Liver (tissue), 10 donors: ENCODE measurements at places on chromosomes 2 and 18. TPM values are rescaled to one million over a fixed set of nuclear protein-coding genes. Genes with fewer than 3 reads are reported as not detected.
A peak's percentile ranks its signal among the peaks of the same experiment; 100 is the strongest.

- no peaks in the 10 kb centered on the region for H3K27me3 ChIP-seq
- DNase-seq = peak; percentile 91
- H3K4me1 ChIP-seq = peaks cover 28% of the 10 kb centered on the region
- H3K27ac ChIP-seq = peak within 1 kb of the TSS; percentile 85
Observed at GRCh38 chr18:59139615-59140301, at the start of gene SEC11C. Gene SEC11C (plus strand): TSS chr18:59139884. CDS start chr18:59139949, 65 bp downstream.

RNASEH1 gene
- 10.2 TPM for total RNA-seq

STPG4 gene
- total RNA-seq = 0.25 TPM

GRCh38 chr2:210660-211059 lies 53.2 kb downstream of the SH3YL1 start:
- no peaks in the 10 kb centered on the region for H3K27me3 ChIP-seq
- no peak overlapping the region for H3K27ac ChIP-seq
- no peak for DNase-seq
- no peak overlapping the region for H3K4me3 ChIP-seq
- no peaks in the 10 kb centered on the region for H3K4me1 ChIP-seq

GRCh38 chr2:12732651-12733050 lies 15.9 kb downstream of the TRIB2 start:
- H3K27ac ChIP-seq = peak overlapping the region; percentile 15
- H3K4me3 ChIP-seq = no peak overlapping the region
- peaks cover 19% of the 10 kb centered on the region for H3K4me1 ChIP-seq
- no peaks in the 10 kb centered on the region for H3K27me3 ChIP-seq
- no peaks in the 10 kb centered on the region for H3K36me3 ChIP-seq
- DNase-seq = no peak

DNA sequence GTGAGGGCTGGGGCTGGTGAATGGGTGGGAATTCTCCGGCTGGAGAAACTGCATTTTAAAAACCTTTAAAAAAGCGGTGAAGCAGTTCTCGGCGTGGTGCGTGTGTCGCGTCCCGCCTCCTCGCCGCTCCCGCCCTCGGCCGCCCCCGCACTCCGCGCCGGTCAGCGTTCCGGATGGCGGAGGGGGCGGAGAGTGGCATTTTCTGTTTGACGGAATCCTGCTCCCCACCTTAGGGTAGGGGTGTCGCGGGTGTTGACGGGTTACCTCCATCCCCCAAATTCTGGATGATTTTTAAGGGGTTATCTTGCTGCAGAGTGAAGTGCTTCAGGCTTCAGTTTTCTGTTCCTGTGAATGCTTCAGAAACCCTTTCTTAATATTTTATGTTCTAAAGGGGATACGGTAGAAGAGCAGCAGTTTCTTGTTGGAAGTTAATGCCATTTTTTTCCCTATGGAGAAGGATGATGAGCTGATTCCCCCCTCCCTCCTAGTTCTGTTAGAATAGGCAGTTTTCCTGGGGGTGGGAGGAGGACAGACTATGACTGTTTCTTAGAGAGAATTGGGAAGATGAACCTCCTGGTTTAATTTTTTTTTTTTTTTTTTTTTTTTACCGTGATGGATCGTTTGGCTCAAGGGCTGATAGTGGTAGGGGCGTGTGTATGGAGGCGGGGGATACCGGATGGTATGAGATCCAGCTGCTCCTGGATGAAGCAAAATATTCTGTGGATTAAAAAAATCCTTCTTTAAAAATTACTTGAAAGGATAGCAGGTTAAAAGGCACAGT lies 756 bp downstream of the ABI2 start:
- peaks cover 9% of the 10 kb centered on the region for H3K4me1 ChIP-seq
- peak overlapping the region; percentile 90 for H3K4me3 ChIP-seq
- H3K27me3 ChIP-seq = no peaks in the 10 kb centered on the region
- peak overlapping the region; percentile 63 for H3K27ac ChIP-seq
- peak; percentile 51 for DNase-seq

DNA sequence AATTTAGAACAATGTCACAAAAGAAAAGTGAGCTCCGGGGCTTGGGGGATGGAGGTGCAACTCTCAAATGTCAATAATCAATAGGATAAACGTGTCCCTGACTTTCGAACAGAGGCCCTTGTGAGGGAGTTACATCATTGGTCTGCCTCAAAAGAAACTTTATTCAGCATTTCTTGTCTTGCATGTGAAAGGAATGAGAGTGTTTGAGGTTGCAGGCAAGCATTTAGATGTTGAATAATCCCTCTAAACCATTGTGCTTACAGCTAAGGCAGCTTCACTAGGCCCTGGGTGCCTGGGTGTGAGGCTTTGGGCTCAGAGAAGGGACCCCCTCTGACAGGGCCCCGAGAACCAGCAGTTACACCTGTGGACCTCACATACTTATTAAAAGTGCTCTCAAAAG lies 28.6 kb upstream of the FHL2 start:
- H3K4me1 ChIP-seq = no peaks in the 10 kb centered on the region
- no peaks in the 10 kb centered on the region for H3K36me3 ChIP-seq
- H3K4me3 ChIP-seq = no peak overlapping the region
- no peaks in the 10 kb centered on the region for H3K27me3 ChIP-seq

SPDYA gene
- total RNA-seq = 0.14 TPM

DNA sequence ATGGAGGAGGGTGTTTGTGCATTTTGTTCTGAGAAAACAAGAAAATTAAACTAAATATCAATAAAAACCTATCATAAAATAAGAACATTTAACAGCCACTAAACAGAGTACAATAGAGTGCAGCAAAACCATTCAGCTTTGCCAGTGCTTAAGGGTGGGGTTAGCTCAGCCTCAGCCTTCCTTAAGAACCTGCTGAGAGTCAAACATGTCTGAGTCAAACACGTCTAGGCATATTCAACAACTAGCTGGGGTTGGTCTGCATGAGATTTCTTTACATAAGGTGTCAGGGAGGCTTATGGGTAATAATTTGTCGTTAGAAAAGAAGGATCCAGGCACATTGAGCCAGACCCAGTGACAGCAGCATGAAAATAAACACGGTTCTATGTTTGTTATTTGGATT lies 298.2 kb downstream of the SP3 start:
- H3K36me3 ChIP-seq = no peaks in the 10 kb centered on the region
- H3K27ac ChIP-seq = no peak overlapping the region
- H3K4me1 ChIP-seq = no peaks in the 10 kb centered on the region
- peaks cover 10% of the 10 kb centered on the region for H3K27me3 ChIP-seq

GRCh38 chr2:237721458-237721857 lies 77.1 kb upstream of the RBM44 start:
- H3K27ac ChIP-seq = no peak overlapping the region
- no peak for DNase-seq
- H3K36me3 ChIP-seq = peaks cover 4% of the 10 kb centered on the region
- no peaks in the 10 kb centered on the region for H3K27me3 ChIP-seq

SP140 gene
- 1.8 TPM for total RNA-seq

DNA sequence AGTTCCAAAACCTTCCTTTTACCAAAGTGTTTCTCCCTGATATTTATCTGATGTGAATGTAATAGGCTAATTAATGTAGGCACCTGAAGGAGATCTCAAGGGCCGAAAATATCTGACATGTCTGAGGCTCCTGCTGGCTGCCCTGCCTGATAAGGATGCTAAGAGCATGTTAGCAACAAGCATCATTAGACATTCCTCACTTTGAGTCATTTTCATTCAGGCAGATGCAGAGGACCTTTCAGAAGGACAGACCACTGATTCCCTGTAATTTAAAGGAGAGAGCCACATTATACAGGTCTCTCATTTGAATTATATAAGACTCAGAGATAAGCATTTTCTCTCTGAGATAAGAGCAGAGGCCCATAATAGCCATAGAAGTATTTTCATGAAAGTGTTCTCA lies 222.4 kb upstream of the NCKAP5 start:
- no peaks in the 10 kb centered on the region for H3K36me3 ChIP-seq
- no peaks in the 10 kb centered on the region for H3K27me3 ChIP-seq
- no peak overlapping the region for H3K4me3 ChIP-seq
- DNase-seq = no peak
- H3K4me1 ChIP-seq = no peaks in the 10 kb centered on the region

DNA sequence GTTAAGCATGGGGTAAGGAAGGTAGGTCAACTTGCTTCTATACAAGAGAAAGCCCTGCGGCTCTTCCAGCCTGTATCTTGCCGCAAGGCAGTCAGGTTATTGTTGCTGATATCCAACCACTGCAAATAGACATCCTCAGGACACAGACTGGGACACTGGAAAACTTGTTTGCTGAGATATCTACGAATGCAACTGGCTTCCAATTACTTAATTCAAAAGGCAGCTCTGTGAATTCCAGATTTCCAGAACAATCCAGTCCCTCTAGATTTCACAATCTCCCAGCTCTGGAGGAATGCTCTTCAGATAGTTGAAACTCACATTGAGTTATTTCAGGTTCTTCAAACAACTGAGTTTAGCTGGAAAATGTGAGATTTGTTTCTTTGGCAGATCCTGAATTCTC lies 34.6 kb upstream of the SP9 start:
- no peaks in the 10 kb centered on the region for H3K27me3 ChIP-seq
- no peak overlapping the region for H3K27ac ChIP-seq
- DNase-seq = no peak

GRCh38 chr2:136101042-136101441 lies 16.9 kb downstream of the CXCR4 start:
- no peaks in the 10 kb centered on the region for H3K27me3 ChIP-seq
- H3K27ac ChIP-seq = no peak overlapping the region
- no peaks in the 10 kb centered on the region for H3K36me3 ChIP-seq
- H3K4me1 ChIP-seq = no peaks in the 10 kb centered on the region
- H3K4me3 ChIP-seq = no peak overlapping the region

DNA sequence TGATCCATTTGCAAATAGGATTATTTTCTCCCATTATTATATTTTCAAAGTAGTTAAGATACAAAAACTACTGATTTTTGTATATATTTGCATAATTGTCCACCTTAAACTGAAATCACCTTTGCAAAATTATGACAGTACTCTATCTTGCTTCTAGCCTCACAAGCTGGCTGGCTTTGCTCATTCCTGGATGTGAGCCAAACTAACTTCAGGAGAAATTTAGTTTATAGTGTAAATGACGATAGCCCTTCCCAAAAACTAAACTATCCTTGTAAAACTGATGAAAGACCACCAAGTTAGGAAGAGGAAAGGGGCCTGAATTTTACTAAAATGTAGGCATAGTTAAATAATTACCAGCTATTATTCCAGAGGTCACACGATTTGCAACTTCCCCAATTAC lies 87.3 kb downstream of the ADD2 start:
- H3K4me3 ChIP-seq = no peak overlapping the region
- no peak for DNase-seq
- no peak overlapping the region for H3K27ac ChIP-seq
- H3K4me1 ChIP-seq = no peaks in the 10 kb centered on the region

BCL2 gene
- total RNA-seq = 3.9 TPM

FSIP2 gene
- 0.05 TPM for total RNA-seq

RAPGEF4 gene
- total RNA-seq = 1.5 TPM

DNA sequence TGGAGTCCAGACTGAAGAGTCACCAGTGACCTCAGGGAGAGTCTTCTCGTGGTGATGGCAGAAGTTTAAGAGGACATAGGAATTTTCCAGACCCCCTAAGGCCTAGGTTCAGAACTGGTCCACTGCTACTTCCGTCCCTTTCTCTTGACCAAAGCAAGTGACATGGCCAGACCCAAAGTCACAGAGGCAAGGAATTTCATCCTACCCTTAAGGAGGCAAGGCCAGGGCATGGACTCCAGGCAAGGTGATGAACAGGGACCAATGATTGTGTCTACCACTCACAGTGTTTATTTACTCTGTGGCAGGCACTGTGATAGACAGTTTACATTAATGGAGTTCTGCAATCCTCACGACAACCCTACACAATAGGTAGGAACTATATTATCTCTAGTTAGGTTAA lies 265.1 kb downstream of the GLI2 start:
- no peaks in the 10 kb centered on the region for H3K4me1 ChIP-seq
- H3K27ac ChIP-seq = no peak overlapping the region
- H3K4me3 ChIP-seq = no peak overlapping the region
- peak; percentile 12 for DNase-seq

- no peak for DNase-seq
- H3K4me1 ChIP-seq = no peaks in the 10 kb centered on the region
- no peak overlapping the region for H3K27ac ChIP-seq
Observed at GRCh38 chr2:45212953-45213635, 203.8 kb upstream of the SIX2 start.

SCYGR4 gene
- not detected for total RNA-seq

OTX1 gene
- total RNA-seq = 0.59 TPM

DNA sequence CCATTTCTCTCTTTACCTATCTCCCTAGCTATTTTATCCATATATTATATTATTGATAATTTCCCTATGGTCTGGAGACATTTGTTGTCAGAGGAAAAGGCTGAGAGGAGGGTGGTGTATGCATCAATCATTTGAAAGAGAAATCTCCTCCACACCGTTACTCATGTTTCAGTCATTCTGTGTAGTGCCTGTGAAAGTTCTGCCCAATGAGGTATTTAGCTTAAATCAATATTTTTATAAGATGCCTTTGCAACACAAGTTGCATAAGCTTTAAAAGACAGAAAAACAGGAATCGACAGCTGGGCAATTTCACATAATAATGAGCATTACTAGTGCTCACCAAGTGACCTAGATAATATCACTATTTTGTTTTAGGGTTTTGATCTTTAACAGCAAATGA lies 363.7 kb upstream of the FSIP2 start:
- no peak overlapping the region for H3K4me3 ChIP-seq
- no peaks in the 10 kb centered on the region for H3K27me3 ChIP-seq
- no peaks in the 10 kb centered on the region for H3K4me1 ChIP-seq
- no peak overlapping the region for H3K27ac ChIP-seq
- H3K36me3 ChIP-seq = no peaks in the 10 kb centered on the region
- DNase-seq = no peak

GRCh38 chr2:73111073-73112025 lies 1.4 kb downstream of the RAB11FIP5 start:
- no peaks in the 10 kb centered on the region for H3K27me3 ChIP-seq
- peaks cover 13% of the 10 kb centered on the region for H3K4me1 ChIP-seq

DNA sequence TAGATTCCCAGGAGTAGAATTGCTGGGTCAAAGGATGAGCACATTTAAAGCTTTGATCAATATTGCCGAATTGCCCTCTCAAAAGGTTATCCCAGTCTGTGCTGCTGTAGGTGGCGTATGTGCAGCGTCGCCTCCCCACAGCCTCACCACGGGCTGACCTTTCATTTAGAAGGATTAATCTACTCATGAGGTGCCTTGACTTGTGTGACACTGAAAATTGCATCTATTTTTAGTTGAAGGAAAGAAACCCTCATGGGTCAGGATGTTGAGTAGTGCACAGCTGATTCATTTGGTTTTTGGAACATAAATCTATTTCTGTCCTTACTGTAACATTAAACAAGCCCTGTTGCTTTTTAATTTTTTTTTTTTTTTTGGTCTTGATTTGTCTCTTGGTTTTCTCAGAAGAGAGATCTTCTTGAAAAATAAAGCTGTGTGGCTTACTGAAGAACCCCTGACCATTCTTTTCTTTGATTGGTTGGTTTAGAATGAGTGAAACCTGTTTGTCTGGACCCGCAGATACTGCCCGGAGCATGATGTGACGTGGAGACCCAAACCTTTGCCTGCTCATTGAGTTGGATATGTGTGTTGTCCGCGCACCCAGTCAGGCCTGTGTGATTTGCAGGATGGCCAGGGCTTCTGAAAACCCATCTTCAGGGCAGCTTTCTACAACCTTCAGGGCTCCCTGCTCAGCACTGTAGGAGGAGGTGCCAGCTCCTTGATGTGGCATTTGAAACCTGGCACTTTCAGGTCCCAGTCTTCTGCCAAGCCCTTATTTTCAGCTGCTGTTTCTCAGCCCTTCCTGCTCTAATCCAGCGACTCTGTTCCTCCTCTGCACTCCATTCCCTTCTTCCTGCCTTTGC lies 61.0 kb downstream of the LPIN1 start:
- DNase-seq = no peak
- H3K4me3 ChIP-seq = no peak overlapping the region
- H3K4me1 ChIP-seq = no peaks in the 10 kb centered on the region
- H3K27me3 ChIP-seq = no peaks in the 10 kb centered on the region
- no peak overlapping the region for H3K27ac ChIP-seq
- peaks cover 41% of the 10 kb centered on the region for H3K36me3 ChIP-seq
